Temporal lobe (tissue), 4 donors: ENCODE measurements at places on chromosomes 1 and 21. TPM values are rescaled to one million over a fixed set of nuclear protein-coding genes. Genes with fewer than 3 reads are reported as not detected.

The ATP1A4 gene
- total RNA-seq, result under 0.01 TPM

The CHIA gene
- total RNA-seq, result not detected

The GJA9 gene
- total RNA-seq, result not detected

The MASP2 gene
- not detected for total RNA-seq

The OR2L2 gene
- under 0.01 TPM for total RNA-seq

The LRRN2 gene
- 11.8 TPM for total RNA-seq

The KDM1A gene
- 158 TPM for total RNA-seq

The SPRR2G gene
- total RNA-seq, result not detected

The KRTAP11-1 gene
- not detected for total RNA-seq

The KCNJ6 gene
- 13.8 TPM for total RNA-seq

The PTPN7 gene
- 0.25 TPM for total RNA-seq

The JAM2 gene
- 28.0 TPM for total RNA-seq

The LAMC1 gene
- 30.7 TPM for total RNA-seq

The LIN28A gene
- not detected for total RNA-seq

The WNT9A gene
- 2.5 TPM for total RNA-seq

The GPR25 gene
- total RNA-seq, result 0.25 TPM

The CRYBG2 gene
- total RNA-seq, result 1.5 TPM

The CCDC24 gene
- total RNA-seq, result 4.4 TPM

The HEYL gene
- 0.98 TPM for total RNA-seq

The ATAD3C gene
- 0.49 TPM for total RNA-seq

The CCDC27 gene
- total RNA-seq, result not detected

The HIPK1 gene
- 34.4 TPM for total RNA-seq

The CBR3 gene
- total RNA-seq, result 0.98 TPM

The RIMS3 gene
- total RNA-seq, result 20.4 TPM

The SYCP1 gene
- total RNA-seq, result not detected

The FTCD gene
- total RNA-seq, result 0.98 TPM

The OR10J1 gene
- total RNA-seq, result not detected

The PTGER3 gene
- total RNA-seq, result 1.2 TPM

The CYP4Z1 gene
- total RNA-seq, result 0.25 TPM

The OPRD1 gene
- 0.25 TPM for total RNA-seq

The PGLYRP4 gene
- not detected for total RNA-seq

The NECTIN4 gene
- total RNA-seq, result not detected

The C1QTNF12 gene
- total RNA-seq, result 0.25 TPM

The CR1L gene
- not detected for total RNA-seq

The CNIH3 gene
- 26.6 TPM for total RNA-seq

The TEDDM1 gene
- not detected for total RNA-seq

The TMPRSS15 gene
- under 0.01 TPM for total RNA-seq

The DCST2 gene
- total RNA-seq, result not detected

The PLPP3 gene
- total RNA-seq, result 36.4 TPM

The SPATA45 gene
- 0.49 TPM for total RNA-seq

The S100B gene
- 10.1 TPM for total RNA-seq

The SLC1A7 gene
- not detected for total RNA-seq

The UHMK1 gene
- 25.8 TPM for total RNA-seq

The VHLL gene
- total RNA-seq, result 0.25 TPM

The TEX38 gene
- total RNA-seq, result not detected

The RHCE gene
- 0.25 TPM for total RNA-seq

The ABCA4 gene
- total RNA-seq, result 0.25 TPM

The KLHDC7A gene
- not detected for total RNA-seq

The IL20 gene
- not detected for total RNA-seq

The LEMD1 gene
- 5.4 TPM for total RNA-seq

The CIART gene
- 1.7 TPM for total RNA-seq

The CAPN9 gene
- not detected for total RNA-seq

The DHDDS gene
- 19.2 TPM for total RNA-seq

The ESPN gene
- under 0.01 TPM for total RNA-seq
